ENCODE measurements at places on chromosomes 4 and X.

DNA sequence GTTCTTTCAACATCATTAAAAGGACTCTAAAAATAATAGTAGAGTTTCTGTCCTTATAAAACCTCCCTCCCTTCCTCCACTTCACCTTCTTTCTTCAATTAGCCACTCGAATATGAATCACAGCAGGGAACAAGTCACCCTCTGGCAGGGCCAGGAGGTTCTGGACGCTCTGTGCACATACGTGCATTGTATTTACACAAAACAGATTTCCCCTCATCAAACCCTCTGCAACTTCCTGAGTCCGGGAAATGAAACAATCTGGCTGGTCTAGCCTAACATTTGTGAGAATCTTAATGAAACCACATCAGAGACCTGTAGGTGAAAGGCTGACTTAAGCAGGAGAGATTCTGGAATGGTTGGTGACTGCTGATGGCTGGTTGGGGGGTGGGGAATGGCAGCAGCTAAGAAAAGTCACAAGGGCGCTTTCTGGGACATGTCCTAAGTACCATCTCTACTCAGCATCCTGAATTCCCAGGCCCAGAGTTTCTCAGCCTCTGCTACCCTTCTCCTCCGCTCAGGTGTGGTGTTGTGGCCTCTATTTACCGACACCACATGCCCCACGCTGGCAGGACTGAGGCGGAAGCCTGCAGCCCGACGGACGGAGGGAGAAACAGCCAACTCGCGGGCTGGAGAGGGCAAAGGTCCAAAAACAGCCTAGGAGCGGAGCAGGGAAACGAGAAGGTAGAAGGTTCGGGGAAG is 1.0 kb downstream of the ZDHHC9 start:
- DNase-seq: no peak

- DNase-seq: no peak
These were observed 45.1 kb downstream of the RHOH start for GRCh38 chr4:40241941-40242340.

DNA sequence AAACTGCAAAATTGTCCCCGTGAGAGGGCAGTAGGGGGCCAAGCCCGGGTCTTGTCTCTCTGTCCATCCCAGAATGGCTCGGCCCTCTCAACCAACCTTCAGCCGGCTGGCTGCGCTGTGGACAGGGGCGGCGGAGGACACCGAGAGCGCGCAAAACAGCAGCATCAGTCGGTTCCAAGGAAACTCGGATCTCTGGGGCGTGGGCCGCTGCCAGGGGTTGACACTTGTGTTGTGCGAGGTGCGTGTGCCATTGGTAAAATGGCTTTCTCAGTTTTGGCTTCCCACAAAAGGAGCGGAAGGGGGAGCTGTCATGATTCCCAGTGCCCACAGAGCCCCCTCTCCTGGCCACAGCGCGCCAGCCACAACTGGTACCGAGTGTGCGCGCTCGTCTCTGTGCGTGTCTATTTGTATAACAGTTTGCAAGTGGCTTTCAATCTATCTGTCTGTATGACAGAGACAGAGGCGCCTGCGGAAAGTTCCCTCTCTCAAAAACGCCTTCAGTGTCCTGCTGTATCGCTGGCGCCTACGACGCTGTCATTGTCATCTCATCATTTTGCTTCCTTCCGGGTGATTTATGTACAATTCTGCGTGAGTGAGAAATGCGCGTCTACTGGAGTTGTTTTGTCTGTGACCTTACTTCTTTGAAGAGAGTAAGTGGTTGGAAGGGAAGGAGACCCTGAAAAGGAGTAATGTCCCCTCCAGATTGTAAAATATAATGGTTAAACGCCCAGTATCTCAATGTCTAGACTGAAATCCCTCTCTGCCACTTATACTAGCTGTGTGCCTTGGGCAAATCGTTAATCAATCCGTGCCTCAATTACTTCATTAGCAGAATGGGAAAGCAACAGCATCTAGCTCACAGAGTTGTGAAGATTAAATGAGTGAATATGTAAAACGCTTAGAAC is 1.8 kb downstream of the DKK2 start:
- no peak for DNase-seq

DNA sequence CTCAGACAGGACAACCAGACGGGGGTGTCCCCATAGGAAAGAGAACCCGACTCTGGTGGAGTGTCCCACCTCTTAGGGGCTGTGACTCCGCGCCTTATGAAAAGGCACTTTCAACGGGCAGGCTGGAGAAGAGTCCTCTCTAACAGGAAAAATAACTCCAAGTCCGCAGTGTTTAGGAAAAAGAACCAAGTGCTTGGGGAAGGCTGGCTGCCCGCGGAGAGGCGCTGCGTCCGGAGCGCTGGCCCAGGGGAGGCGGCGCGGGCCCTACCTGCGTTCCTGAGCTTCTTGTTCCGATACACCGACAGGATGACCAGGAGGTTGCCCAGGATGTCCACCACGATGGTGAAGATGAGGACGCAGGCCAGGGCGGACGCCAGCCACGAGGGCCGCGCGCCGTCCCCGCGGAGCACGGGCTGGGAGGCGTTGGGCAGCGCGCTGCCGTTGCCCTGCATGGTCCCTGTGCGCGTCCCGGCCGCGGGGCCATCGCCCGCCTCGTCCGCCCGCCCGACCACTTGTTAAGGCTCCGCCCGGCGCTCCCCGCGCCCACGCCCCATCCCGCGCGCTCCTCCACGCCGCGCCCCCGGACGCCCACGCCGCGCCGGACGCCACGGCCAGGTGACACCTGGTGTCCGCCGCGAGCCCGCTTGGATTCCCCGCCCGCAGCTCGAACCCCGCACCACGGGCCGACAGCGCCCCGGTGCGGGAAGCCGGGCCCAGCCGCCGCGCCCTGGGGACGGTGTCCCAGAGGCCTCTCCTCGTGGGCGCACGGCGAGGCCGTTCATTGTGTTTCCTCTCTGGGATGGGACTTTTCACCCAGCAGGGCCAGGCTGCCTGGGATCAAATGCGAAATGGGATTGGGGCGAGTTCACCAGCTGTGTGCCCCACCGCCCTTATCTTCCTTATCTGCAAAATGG is at the start of gene MTNR1A:
MTNR1A (minus strand) TSS at position 654 of the 914 bp plus-strand sequence; CDS start at position 452, 202 bp downstream.
- DNase-seq: no peak

DNA sequence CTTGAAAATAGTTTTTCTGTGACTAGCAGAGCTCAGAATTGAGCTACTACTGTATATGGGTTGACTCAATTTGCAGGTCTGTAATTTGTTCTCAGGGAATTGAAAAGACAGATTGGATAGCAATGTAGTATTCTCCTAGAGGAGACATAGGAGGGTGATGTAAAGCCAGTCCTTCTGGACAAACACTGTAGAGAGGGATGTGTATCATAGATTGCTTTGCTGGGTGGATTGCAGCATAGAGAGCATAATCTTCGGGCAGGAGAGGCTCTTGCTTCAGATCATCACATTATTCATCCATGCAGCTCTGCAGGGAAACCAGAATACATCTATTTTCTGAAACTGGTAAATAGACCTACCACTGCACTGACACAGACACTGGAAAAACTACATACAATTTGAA is 1110.5 kb downstream of the RAPGEF2 start:
- no peak for DNase-seq

- no peak for DNase-seq
These were observed 75.3 kb downstream of the METTL14 start for GRCh38 chr4:118760493-118760892.

GRCh38 chrX:97594646-97595224 is 711.0 kb downstream of the RPA4 start:
- DNase-seq: no peak

- no peak for DNase-seq
These were observed 100.9 kb downstream of the FHDC1 start for GRCh38 chr4:153036931-153037482.

DNA sequence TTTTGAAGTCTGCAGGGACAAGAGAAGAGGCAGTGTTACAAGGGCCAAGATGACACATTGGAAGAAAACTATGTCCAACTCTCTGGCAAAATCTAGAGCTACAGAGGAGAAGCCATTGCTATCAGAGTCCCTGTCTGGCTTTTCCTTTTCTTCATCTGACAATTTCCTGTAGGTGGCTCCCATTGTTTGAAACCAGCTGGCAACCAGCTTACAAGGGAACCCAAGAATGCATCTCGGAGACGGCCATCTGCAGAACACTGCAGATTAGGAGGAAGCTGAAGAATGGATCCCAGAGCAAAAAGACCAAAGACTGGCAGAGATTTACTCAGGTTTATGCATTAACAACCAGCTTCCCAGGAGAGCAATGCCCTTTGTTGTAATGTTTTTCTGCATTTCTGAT is 216.2 kb upstream of the CTSO start:
- DNase-seq: no peak

GRCh38 chr4:112775801-112776200 is 138.9 kb downstream of the LARP7 start:
- DNase-seq: no peak

- no peak for DNase-seq
These were observed 494.1 kb downstream of the CENPC start for GRCh38 chr4:67051000-67051789.

DNA sequence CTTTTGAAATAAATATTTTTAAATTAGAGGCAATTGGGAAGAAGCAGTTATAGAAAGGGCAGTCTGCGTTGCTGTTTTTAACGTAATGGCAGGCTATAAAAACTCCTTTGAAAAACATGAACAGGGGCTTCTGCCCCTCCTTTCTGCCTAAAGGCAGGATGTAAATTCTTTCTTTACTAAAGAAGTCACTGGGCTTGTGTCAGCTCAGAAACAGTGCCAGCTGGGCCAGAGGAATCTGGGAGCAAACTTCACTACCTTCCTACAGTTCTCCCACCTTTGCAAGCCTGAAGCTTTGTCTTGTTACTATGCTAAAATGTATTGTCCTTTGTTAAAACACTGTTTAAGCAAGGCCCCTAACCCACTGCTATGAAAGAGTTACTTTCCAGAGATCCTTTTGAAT is 1664.8 kb downstream of the RPA4 start:
- DNase-seq: no peak

- no peak for DNase-seq
These were observed 20.2 kb downstream of the CNGA2 start for GRCh38 chrX:151754641-151755215.

- no peak for DNase-seq
These were observed 421.8 kb downstream of the HNRNPD start for GRCh38 chr4:81951891-81952455.

- no peak for DNase-seq
These were observed 111.3 kb upstream of the ELOVL6 start for GRCh38 chr4:110309675-110310074.

Measured in effector memory CD8-positive, alpha-beta T cell (primary cell).